Effector memory CD4-positive, alpha-beta T cell (primary cell): ENCODE measurements at places on chromosomes 3 and 15.

GRCh38 chr3:197367081-197367780 is 68.8 kb upstream of the DLG1 start:
- no peak for DNase-seq

DNA sequence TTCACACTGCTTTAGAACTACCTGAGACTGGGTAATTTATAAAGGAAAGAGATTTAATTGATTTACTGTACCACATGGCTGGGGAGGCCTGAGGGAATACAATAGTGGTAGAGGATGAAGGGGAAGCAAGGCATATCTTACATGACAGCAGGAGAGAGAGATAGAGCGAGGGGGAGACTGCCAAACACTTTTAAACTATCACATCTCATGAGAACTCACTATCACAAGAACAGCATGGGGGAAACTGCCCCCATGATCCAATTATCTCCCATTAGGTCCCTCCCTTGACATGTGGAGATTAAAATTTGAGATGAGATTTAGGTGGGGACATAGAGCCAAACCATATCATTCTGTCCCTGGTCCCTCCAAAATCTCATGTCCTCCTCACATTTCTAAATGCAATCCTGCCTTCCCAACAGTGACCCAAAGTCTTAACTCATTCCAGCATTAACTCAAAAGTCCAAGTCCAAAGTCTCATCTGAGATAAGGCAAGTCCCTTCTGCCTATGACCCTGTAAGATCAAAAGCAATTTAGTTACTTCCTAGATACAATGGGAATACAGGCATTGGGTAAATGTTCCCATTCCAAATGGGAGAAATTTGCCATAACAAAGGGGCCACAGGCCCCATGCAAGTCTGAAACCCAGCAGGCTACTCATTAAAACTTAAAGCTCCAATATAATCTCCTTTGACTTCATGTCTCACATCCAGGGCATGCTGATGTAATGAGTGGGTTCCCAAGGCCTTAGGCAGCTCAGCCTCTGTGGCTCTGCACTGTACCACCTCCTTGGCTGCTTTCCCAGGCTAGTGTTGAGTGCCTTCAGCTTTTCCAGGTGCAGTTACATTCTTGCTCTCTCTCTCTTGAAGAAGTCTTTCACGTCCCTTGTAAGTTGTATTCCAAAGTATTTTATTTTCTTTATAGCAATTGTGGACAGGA is 481.7 kb upstream of the TGFBR2 start:
- DNase-seq, result no peak

- no peak for DNase-seq
These were observed 94.7 kb upstream of the IGSF10 start for GRCh38 chr3:151555523-151555922.

DNA sequence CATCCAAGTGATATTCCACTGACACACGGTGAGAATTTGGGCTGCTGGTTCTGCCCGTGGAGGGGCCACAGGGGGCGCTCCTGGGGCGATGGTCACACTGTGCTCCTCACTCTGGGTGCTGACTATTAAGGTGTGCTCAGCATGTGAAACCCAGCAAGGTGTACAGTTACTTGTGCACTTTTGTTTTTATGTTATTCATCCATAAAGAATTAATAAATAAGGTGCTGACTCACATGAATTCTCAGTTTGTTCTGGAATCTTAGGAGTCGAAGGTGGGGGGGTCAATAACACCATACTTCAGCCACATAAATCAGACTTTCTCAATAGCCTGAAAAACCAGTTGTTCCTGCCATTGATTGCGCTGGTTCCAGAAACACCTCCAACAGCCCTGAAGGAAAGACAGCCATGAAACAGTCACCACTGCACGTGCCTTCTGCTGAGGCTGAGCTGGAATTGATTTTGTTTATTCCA is 53.5 kb upstream of the SPATA12 start:
- DNase-seq, result no peak

- DNase-seq, result no peak
These were observed 26.8 kb upstream of the GP9 start for GRCh38 chr3:129033633-129034321.

- no peak for DNase-seq
These were observed 21.0 kb downstream of the STXBP5L start for GRCh38 chr3:120928991-120929390.

- DNase-seq, result no peak
These were observed 18.6 kb downstream of the UBE2Q2 start for GRCh38 chr15:75861750-75862402.
